Ovary (tissue), 10 donors: ENCODE measurements at places on chromosomes 4 and X.

- DNase-seq = no peak
Measured at GRCh38 chr4:124095621-124096020, 616.9 kb downstream of the ANKRD50 start.

DNA sequence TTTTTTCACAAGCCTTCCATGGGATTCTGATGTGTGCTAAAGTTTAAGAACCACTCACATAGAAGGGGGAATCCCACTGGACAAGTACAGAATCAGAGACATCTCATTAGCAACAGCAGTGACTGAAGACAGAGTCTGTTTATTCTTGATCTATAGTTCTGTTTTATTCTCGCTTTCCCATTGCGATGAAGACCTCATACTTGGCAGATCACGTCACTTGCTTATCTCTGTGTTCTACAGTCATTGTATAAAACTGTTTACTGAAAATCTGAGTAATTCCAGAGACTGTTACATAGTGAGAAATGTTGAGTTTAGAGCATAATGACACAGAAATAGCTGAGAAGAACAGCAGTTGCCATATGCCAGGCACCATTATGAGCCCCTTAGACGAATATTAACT, 185.5 kb downstream of the PTTG2 start:
- DNase-seq = no peak

DNA sequence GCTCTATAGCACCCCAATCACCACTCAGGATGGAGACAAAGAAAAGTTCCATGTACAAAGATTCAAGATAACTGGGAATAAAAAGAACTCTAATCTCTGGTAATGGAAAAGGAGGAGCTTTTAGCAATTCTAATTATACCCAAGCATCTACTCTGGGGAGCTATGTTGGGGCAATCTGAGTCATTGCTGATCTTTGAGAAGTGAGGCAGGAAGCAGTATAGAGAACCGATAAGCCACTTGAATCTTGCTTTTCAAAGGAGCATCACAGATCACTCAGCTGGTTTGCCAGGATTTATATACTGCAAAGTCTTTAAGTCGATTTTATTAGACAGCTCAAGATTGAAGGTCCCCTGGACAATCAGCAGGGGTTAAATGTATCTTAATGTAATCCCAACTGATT, 220.0 kb downstream of the ENOX2 start:
- DNase-seq = no peak

DNA sequence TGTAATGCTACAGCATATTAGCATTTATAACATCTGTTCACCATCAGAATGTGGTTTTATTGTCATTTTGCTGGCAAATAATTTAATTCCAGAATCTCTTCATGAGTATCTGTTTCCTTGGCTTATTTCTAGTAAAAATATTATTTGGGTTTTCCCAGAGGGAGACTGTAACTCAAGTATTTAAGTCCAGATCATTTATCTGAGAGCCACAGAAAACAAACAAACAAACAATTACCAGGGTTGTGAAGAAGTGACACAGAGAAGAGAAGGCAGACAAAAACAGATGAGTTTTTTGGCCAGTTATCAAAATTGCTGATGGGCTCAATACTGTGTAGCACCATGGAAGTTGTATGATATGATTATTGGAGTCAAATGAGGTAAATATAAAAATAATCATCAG, 515.1 kb downstream of the TECRL start:
- no peak for DNase-seq

GRCh38 chr4:121674696-121675095, 22.1 kb downstream of the ANXA5 start:
- no peak for DNase-seq

DNA sequence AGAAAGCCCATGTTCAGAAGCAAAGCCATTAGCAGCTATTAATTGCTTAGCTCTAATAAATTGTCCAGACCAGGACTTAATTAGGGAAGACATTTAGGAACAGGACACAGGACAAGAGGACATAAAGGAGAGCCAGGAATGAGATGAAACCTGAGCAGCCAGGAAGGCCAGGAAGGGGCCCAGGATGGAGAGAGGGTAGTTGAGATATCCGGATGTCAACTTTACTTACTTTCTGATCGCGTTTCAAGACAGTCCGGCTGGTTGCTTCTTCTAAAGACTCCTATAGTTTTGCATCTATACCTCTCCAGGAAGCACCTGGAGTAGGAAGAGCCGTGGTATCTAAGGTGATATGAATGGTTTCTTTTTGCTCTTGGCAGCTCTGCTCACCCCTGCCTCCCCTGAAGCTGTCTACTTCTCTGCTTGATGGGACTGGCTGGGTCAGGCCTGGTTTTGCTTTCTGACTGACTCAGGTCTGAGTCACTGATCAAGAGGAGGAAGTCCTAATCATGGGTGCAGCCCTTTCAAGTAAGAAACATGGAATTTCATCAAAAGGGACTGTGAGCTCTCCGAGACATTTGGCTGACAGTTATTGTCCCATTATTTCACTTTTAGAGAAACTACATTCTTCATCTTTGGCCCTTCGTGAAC, 733.3 kb downstream of the RPA4 start:
- DNase-seq = no peak

GRCh38 chr4:140049024-140049848, 104.7 kb downstream of the MAML3 start:
- peak; percentile 68 for DNase-seq

- DNase-seq = no peak
Measured at GRCh38 chr4:8108991-8109390, 49.6 kb downstream of the ABLIM2 start.

GRCh38 chr4:181017038-181017437, 1226.2 kb upstream of the TENM3 start:
- no peak for DNase-seq

DNA sequence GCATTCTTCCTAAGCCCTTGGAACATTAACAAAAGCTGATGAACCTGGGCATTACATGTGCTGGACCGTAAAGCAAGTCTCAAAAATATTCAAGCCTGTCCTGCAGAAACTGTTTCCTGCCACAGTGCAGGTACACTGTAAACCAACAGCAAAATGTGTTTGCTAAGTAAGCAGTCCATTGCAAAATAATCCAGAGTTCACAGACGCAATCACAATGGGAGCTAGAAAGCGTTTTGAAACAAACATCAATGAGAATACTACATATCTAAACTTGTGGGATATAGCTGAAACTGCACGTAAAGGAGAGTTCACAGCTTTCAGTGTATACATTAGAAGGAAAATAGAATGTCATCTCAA, 61.6 kb downstream of the RGS12 start:
- no peak for DNase-seq

DNA sequence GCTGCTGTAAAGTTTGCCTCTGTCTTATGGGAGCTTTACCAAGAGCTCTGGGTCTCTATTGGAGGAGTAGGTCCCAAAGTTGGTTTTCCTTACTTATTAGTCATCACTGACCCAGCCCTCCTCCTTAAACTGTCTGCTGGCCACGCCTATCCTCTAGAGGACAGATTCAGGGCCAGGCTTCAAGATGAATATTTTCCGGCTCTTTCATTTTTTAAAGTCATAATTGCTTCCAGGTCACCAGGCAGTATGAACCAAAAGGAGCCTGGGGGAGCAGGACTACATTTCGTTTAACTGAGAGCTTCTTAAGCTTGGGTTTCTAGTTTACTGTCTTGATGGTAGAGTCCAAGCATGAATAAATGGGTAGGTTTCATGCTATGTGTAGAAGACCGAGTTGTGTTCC, 13.7 kb downstream of the BCORL1 start:
- DNase-seq = no peak
